ENCODE measurements at places on chromosomes 16 and 17.

- DNase-seq, result no peak
These were observed 40.9 kb downstream of the CBFA2T3 start for GRCh38 chr16:88936008-88936555.

DNA sequence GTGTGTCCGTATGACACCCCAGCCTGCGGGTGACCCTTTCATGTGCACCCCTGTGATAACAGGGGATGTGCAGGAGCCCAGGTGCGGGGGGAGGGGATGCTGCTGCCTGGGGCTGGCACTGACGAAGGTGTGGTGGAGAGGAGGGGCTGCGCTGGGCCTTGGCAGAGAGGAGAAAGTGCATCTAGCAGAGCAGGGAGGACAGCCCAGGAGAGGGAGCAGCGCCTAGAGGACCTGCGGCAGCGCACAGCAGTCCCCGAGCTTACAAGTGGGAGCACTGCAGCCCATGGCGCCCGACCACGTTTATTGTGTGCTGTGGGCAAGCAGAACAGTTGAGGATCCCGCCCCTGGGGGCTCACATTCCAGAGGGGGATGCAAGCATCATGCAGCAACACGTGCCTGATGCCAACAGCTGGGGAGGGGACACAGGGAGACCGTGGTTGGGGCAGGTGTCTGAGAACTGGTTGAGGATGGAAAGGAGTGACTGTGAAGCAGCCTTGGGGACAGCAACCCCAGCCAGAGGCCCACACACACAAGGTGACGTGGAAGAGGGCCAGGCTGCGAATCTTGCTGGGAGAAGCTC lies 10.9 kb upstream of the SLC7A5 start:
- no peak for DNase-seq

- DNase-seq, result no peak
These were observed 7.8 kb downstream of the CPNE7 start for GRCh38 chr16:89583197-89583894.

- DNase-seq, result no peak
These were observed at the start of gene IL34 for GRCh38 chr16:70646260-70647241. Gene IL34 (plus strand): TSS chr16:70646559. CDS start chr16:70646948, 389 bp downstream.

- DNase-seq, result no peak
These were observed 3.1 kb downstream of the VAMP2 start for GRCh38 chr17:8159459-8160223.

GRCh38 chr16:49697631-49698452 lies 158.1 kb downstream of the ZNF423 start:
- no peak for DNase-seq

DNA sequence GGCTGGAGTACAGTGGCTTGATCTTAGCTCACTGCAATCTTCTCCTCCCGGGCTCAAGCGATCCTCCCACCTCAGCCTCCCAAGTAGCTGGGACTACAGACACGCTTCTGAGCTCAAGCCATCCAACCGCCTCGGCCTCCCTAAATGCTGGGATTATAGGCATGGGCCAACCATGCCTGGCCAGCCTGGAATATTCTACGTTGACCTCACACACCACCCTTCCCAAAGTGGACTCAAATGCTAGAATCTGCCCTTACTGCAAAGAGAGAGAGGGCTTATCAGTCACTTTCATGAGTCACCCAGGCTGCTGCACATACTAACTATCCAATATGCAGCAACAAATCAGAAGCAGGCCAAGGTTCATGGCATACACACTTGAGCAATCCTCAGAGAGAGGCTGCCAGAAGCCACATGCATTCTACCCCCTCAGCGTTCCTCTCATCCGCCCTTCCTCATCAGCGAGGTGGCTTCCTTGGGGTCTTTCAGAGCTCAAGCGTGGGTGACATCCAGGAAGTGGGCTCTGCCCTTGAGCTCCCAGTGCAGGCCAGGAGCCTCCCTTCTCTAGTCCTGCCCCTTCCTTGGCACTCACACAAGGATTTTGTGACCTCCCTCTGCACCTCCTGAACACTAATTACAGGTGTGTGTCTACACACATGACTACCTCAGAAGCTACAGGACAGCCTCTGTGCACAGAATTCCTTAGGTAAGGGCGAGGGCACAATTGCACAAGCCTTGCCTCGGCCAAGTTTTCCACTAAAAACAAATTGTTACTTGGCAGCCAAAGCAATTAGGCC lies 24.8 kb upstream of the SIAH1 start:
- DNase-seq, result no peak

DNA sequence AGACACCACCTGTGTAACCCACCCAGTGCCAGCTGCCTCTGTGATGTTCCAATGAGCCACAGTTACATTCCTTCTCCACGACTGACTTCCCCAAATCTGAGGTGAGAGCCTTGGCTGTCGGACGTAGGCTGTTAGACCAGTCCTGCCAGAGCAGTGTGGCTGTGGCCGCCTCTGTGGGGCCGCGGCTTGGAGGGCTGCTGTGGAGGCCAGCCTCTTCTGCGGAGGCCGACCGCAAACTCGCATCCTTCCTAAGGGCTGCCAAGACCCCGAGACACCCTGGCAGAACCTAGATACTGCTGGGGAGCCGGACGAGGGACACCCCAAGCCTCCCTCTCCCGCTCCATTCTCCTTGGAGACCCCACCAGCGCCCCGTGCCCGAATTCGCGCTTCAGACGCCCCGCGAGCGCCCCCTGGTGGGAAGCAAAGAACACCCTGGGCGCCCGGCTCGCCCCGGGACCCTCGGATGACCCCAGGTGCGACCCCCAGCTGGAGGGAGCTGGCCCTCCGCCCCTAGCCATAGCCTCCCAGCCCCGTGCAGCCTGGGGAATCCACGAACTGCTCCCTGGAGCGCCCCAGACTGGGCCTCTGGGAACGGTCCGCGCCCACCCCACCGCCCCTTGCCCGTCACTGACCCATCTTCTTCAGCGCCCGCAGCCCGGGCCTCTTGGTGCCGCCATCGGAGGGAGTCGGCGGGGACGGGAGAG lies 547 bp downstream of the PLCD3 start:
- peak; percentile 60 for DNase-seq

DNA sequence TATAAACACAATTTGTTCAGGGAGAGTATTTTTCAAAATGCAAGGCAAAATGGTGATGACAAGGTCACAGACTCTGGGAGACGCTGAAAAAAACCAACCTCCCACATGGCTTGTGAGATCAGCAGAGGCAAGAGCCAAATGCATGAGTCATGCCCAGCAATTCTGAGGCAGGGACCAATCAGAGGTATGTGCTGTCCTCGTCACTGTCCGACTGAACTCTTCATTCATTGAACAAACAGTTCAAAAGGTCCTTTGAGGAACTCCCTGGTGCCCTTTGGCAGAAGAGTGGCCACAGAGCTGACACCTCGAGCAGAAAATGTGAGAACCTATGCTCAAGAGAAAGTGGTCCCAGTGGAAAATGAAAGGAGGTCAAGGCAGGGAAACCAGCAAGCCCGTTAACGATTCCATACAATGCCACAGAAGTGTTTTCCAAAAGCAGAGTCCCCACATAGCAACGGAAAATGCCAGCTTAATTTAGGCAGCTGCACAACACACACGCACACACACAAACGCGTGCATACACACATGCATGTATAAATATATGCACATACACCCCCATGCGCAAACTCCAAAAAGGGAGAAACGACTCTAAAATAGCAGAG lies 50.9 kb downstream of the CDH11 start:
- DNase-seq, result no peak

DNA sequence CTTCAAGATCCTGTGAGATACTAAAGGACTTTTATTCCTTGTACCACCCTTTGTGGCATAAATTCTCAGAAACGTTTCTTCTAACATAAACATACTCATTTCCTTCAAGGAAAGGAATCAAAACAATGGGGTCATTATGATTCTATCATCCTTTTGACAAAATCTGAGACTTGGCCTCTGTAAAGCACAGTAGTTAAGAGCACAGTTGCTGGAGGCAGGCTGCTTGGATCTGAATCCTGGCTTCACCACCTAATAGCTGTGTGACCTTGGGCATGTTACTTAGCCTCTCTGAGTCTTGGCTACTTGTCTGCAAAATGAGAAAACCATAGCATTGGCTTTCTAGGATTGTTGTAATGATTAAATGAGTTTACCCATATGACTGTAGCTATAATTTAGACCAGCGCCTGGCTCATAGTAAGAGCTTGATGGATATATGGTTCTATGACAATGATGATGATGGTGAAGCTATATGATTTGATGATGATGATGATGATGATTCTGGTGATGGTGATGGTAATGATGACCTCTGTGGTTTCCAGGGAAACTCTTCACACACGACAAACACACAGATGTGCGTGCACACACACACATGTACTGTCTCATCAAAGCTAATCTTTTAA lies 6.1 kb upstream of the KRT31 start:
- no peak for DNase-seq
